DMS79 (cell line): ENCODE measurements at places on chromosomes 3 and 15.

GRCh38 chr3:57985984-57986246 is 22.3 kb upstream of the FLNB start:
- DNase-seq, result no peak

DNA sequence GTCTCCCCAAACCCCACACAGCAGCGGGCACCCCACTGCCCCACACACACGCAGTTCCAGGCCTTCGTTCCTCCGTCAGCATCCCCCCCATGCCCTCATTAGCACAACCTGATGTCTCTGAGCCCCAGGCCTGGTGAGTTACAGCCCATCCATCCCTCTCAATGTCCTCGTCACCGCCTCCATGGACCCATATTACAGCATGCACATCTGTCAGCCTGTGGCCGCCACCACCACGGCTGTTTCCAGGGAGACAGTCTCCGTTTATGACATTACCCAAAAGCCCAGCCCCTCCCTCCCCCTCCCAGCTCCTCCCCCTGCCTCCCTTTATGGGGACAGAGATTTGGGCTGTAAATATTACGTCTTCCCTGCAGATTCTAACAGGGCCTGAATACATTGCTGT is 143.1 kb upstream of the LINGO1 start:
- DNase-seq, result no peak

DNA sequence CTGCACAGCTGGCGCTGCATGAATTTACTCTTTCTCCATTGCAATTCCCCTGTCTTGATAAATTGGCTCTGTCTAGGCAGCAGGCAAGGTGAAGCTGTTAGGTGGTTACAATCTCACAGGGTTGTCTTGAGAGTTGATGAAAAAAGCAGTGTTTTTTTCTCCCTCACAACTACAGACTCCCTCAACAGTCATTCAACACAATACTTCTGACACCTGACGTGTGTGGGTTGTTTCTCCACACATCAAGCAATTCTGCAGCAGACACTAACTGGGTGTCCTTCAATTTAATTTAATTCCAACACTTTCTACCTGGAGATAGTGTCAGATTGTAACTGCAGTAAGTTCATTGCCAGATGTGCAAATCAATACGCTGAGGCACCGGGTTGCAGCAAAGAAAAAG is 5.1 kb upstream of the SCAMP2 start:
- no peak for DNase-seq

DNA sequence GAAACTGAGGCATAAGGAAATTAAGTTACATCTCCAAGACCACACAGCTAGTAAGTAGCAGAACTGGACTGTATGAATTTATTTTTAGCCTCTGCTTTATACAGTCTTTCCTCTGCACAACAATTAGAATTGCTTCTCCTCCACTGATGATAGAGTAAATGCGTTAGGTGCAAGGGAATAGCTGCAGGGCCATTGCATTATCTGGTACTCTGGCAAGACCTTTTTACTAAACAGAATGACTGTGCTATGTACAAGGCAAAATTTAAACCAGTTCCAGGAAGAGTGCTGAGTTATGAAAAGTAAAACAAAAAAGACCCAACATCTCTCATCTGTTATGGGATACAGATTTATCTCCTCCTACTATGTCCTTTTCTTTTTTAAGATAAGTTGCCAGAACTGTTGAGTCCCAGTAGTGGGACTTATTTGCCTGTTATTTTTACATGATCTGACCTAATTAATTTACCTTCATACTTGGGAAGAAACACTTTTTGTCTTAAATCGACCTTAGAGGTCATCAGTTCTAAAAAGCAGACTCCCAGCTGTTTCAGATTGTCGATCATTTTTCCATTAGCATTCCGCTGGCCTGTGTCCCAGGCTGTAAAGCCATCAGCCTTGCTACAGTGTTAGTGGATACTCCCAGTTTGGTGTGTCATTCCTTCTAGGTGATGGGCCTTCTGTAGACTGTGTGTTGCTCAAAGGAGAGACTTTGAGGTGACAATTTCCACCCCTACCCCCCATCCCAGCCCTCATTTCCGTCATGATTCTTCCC is 147.5 kb upstream of the NUDT16 start:
- no peak for DNase-seq

- no peak for DNase-seq
Measured at GRCh38 chr3:24843955-24844354, 349.3 kb upstream of the THRB start.

DNA sequence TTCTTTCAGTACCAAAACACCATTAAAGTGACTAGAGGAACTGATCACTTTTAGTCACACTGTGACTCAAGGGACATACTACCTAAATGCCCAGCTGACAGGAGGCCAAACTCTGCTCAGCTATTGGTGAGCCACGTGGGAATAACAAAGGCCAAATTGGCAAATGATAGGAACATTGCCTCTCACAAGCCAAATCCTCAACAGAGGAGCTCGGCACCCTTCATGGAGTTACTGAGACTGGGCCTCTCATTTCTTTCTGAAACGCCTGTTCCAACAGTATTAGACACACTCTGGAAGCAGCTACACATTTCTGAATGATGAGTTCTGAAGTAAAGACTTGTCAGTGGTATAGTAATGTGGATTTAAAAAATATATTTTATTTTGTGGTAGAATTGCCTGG is 166.0 kb upstream of the COL8A1 start:
- no peak for DNase-seq

- no peak for DNase-seq
Measured at GRCh38 chr3:192515664-192516045, 211.7 kb downstream of the FGF12 start.

DNA sequence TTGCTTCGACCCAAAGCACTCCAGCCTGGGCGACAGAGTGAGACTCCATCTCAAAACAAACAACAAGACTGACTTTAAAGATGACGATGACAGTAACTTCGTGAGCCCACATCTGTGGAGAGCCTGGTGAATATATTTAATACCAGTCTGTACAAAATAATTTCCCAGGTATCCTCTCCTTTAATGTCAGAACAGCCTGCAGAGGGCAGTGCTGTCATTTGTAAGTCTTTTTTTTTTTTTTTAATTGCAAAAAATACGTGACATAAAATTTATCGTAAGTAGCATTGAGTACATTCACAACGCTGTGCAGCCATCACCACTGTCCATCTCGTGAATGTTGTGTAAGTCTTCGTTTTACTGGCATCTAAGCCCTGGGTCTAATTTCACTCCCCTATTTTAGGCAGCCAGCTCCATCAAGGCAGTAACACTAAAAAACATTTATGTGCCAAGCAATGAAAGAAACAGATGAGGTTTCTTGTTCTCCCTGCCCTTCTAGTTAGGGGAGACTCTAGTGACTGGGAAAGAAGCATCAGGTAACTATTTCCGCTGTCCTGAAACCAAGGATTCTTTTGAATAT is 1.4 kb downstream of the HTD2 start:
- no peak for DNase-seq

GRCh38 chr15:55740981-55741832 is 1.7 kb downstream of the PRTG start:
- no peak for DNase-seq

DNA sequence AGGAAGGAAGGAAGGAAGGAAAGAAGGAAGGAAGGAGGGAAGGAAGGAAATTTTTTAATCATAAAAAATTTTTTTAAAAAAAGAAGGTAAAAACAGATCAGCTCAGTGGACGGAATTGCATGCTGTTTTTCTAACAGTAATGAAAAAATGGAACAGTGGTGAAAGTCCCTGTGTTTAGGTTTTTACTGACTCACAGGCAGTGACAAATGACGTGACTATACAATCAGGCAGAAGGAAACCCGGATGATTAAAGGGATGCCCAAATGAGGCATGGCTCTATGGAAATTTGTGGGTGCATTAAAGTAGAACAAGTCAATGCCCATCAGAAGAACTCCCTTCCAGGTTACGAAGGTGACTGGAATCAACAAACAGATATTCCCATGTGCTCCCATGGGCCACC is 135.0 kb downstream of the IMPG2 start:
- no peak for DNase-seq

GRCh38 chr15:90666135-90666909 is 50.8 kb upstream of the BLM start:
- DNase-seq, result no peak

- no peak for DNase-seq
Measured at GRCh38 chr3:74027121-74027520, 402.4 kb upstream of the PDZRN3 start.

GRCh38 chr3:196207159-196207832 is 3.9 kb downstream of the ZDHHC19 start:
- DNase-seq, result no peak

- no peak for DNase-seq
Measured at GRCh38 chr3:34015204-34016142, 217.0 kb downstream of the PDCD6IP start.

- DNase-seq, result no peak
Measured at GRCh38 chr3:192260116-192261010, 467.0 kb downstream of the FGF12 start.

- DNase-seq, result no peak
Measured at GRCh38 chr3:146161663-146162002, 649 bp upstream of the PLOD2 start.

DNA sequence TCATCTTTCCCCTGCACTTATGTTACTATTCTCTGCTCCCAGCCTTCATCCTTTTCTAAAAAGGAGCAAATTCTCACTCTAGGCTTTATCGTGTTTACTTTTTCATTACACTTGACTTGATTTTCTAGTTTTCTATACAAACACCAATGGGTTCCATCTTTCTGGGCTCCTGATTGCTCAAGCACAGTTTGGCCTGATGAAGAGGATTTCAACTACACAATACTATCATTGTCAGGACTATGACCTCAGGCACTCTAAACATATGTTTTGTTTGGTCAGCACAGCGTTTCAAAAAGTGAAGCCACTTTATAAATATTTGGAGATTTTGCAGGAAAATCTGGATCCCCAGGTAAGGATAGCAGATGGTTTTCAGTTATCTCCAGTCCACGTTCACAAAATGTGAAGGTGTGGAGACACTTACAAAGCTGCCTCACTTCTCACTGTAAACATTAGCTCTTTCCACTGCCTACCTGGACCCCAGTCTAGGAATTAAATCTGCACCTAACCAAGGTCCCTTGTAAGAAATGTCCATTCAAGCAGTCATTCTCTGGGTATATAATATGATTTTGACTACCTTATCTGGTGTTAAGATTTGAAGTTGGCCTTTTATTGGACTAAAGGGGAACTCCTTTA is 86.2 kb downstream of the TGFBR2 start:
- no peak for DNase-seq

GRCh38 chr15:37140531-37141058 is 40.2 kb upstream of the MEIS2 start:
- DNase-seq, result no peak

GRCh38 chr3:111521891-111522290 is 20.1 kb upstream of the CD96 start:
- no peak for DNase-seq

- DNase-seq, result no peak
Measured at GRCh38 chr3:186663361-186664118, 2.3 kb upstream of the HRG start.

DNA sequence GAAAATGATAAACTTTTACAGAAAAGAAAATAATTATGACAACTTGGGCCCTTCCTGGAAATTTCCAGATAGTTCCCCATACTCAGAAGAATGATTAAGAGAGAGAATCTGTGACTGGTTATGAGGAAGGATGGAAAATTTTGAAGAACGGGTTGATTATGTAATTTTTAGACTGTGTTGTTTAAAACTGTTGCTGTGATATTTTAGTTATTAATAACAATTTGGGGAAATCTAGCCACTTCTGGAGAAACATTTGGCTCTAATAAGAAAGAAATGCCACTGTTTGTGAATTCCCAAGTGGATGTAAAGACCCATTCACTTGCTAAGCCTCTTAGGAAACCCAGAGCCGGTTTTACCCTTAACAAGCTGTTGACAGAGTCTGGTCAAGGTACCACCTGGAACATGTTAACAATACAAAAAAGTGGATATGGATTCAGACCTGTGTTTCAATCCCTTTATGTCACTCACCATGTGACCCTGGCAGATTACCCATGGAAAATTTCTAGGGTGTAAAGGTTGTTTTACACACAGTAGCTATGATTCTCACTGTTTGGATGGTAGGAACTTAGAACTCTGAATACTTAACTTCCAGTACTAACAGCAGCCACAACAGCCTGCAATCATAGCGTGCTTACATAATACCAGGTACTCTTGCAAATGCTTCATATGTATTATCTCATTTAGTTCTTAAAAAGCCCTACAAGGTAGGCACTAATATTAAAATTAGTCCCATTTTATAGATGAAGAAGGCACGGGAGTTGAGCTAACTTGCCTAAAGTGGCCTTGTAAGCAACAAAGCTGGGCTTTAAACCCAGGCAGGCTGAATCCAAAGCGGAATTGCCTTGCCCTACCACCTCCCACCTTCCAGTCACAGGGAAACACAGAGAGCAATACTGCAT is 32.0 kb downstream of the ZBTB38 start:
- DNase-seq, result no peak

DNA sequence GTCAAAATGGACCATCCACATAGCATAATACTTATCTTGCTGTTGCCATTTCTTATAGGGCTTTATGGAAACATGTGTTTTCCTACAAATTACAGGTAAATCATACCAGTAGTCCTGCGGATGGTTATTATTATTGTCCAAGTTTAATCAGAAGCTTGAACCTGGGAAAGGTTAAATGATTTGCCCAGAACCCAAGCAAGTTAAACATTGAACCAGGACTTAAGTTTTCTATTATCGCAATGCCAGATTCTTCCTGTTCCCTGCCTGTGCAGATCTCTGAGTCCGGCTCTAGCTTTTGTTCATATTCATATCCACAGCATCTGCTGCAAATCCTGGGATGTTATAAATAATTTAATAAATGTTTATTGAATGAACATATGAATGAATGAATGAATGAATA is 12.5 kb downstream of the LPP start:
- no peak for DNase-seq

- no peak for DNase-seq
Measured at GRCh38 chr3:169668072-169668956, 4.8 kb upstream of the MECOM start.

- no peak for DNase-seq
Measured at GRCh38 chr3:15360788-15361493, 28.6 kb upstream of the SH3BP5 start.
